ENCODE measurements at places on chromosomes 7 and 10.

GRCh38 chr7:151087245-151088018, 1.2 kb downstream of the AGAP3 start:
- peak; percentile 78 for DNase-seq

DNA sequence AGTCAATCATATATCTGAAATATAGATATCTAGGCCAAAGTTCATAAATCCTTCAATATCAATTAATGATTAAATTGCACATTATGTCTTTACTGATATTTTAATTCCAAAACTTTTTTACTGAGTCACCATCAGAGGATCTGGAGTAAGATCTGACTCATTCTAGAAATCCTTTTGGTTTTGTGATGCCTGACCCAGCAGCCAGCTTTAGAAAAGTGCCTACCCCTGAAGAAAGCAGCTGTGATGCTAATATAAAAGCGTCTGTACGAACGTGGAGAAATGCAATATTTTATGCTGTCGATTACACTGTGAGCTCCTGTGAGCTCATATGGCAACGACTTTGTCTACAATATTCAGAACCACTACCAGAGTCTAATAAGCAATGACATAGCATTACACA, 142.5 kb upstream of the LRRTM3 start:
- DNase-seq, result no peak

- DNase-seq, result peak; percentile 31
Measured at GRCh38 chr7:45890902-45891461, 2.7 kb downstream of the IGFBP1 start.

DNA sequence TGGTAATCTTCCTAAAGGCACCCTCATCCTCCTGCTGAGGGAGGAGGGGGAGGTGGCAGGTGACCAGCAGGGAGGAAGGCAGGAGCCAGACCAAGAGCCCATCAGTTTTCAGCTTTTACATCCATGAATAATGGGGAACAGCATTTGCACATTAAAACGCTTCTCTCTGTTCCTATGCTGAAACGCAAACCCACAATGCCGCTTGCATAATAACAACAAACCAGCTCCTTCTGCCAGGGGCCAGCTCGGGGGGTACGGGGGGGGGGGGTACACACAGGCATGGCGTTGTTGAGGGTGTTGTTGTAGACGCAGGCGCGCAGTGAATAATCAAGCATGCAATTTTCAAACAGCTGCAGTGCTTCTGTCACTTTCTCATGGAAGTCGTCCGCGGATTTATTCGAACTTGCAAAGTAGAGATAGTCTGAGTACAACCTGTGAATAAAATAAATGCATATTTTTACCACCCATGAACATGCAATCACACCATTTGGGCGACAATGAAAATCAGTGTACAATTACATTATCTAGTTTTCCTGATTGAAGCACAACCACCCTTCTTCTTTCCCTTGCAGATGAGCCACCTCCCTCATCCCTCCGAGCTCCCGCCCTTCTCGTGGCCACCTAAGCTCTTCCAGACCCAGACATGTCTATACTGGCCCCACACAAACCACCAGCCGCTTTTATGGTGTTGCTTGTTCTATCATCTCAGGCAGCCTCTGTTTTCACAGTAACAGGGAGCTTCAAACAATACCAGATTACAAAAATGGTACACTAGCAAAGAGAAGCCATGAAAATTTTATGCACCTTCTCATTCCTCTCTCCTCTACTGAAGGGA, 72.2 kb downstream of the CHST15 start:
- no peak for DNase-seq

GRCh38 chr7:12821746-12822145, 134.3 kb downstream of the ARL4A start:
- DNase-seq, result no peak

DNA sequence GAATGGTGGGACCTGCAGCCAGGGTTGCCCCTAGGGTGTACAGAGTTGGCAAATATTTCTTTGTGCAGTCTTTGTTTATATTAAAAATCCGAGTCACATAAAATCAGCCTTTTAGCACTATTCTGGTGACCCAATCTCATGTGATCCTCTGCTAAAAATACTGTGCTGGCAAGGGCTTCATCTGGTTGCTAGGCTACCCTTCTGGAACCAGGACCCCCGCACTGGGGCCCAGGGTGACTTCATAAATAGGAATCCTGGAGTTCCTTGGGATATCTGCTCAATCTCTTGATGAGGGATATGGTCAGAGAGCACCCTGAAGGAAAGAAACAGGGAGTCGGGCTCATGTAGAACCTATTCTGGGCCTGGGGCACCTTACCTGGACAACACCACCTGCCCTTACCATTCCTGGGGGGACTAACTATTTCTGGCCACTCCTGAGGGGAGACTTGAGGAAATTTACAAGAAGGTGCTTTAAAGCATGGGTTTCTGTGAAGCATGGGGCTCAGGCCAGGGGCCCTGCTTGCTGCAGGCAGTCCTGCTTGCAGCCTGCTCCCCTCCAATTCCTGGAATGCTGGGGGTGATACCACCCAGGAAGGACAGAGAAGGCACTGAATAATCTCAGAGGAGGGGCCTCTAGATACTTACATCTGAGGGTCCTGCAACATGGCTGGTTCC, 44.7 kb downstream of the SH2D4B start:
- no peak for DNase-seq

- DNase-seq, result peak; percentile 91
Measured at GRCh38 chr7:116671681-116672595, at the start of gene MET. MET (plus strand) TSS chr7:116672196; CDS start chr7:116699085, 26,889 bp downstream.

GRCh38 chr7:98836811-98837629, 32.8 kb downstream of the TMEM130 start:
- DNase-seq, result peak; percentile 10

DNA sequence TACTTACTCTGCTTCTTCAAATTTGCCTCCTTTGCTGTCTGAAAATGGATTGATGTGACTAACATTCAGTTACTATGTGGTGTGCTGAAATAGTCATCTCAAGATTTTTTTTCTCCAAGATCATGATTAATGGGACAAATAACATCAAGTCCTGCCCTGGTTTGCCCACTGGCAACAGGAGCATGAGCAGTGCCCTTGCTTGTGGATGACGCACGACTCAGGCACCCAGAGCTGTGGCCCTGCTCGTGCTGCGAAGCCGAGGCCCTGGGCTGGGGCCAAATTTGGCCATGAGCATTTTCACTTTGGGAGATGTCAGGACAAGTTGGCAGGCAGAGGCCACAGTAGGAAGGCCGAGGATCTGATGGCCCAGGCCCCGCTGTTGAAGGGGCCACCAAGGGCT, 239.8 kb upstream of the IGFBP3 start:
- no peak for DNase-seq

DNA sequence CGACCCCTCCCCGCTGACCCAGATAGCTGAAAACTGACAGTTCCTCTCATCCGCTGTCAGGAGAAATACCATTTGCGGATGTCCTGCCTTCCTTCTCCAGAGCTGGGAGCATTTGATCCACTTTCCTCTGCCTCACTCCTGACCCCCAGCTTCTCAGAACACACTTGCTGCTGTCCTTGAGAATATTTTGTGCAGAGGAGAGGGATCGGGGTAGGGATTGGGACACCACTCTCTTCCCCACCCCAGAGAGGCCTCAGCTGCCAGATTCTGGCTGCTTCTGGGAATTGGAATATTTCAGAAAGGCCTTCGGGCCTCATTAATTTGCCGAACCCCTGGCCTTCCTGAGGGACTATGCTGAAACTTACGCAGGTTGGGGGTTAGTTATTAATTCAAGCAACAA, 97.0 kb downstream of the C10orf105 start:
- no peak for DNase-seq

DNA sequence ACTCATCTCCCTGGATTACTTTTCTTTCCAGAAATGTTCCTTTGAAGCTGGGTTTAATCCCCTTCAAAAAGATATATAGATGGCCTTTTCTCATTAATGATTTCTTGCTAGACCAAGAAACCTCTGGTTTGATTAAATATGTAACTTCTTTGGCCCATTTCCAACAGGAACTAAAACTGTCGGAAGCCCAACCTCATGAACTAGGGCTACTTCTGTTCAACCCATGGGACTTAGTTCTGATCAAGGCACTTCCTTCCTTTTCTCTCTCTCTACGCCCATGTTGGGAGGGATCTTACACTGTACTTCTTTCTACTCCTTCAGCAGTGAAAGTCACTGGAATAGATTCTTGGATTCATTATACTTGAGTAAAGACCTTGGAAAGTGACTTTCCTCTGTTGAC, 83.6 kb downstream of the TMEM106B start:
- no peak for DNase-seq

GRCh38 chr10:29746080-29746797, 111.5 kb upstream of the SVIL start:
- DNase-seq, result no peak

GRCh38 chr10:4867109-4867519, 41.1 kb downstream of the AKR1E2 start:
- DNase-seq, result no peak

DNA sequence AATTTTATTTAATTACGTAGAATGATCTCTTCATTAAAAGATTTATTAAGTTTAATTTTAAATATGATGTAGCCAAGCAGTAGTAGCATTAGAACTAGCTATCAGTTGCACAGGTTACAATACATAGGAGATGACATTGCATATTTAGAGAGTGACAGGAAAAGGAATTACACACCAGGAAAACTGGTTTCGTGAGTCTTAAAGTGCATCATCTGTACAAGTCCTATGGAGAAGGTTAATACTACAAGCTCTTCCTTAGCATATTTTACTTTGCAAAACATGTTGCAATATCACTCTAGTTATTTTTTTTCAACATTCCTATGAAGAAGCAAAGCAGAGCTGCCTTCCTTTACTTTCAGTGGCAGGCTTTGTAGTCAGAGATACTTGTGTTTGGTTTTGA, 20.2 kb upstream of the SEM1 start:
- DNase-seq, result no peak

DNA sequence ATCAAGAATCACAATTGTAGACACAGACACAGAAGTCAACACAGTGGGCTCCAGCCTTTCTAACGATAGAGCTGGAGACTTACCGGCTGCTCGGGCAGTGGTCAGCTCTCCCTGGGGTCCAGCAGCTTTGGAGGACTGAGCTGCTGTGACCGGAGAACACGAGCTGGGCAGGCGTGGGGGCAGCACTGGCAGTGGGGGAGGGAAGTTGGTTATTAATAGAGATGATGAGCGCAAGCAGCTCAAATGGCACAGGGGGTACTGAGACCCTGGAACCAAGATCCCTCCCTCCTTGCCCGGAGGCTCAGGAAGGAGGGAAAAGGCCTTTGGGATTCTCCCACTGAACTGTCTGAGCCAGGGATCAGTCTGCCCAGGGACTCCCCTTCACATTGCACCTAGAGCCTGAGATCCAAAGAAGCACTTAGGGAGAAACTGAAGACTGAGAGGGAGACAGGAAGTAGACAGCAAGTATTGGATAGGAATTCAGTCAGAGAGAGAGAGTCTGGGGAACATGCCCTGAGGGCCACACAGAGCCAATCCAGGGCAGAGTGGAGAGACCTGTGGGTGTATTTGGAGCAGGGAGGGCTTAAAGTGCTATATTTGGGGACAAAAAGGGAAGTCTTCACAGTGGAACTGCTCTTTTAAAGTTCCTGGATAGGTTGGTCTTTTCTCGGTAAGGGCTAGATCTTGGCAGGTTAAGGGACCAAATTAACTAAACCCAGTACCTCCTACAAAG, at the start of gene MYOZ1:
TSS of gene MYOZ1 (minus strand) at position 147 of the 733 bp plus-strand sequence. CDS start 1,457 bp downstream, outside the sequence.
- DNase-seq, result no peak

GRCh38 chr7:3092468-3092867, 48.8 kb upstream of the CARD11 start:
- DNase-seq, result peak; percentile 32

- DNase-seq, result no peak
Measured at GRCh38 chr7:138074540-138074939, 1.7 kb upstream of the AKR1D1 start.

DNA sequence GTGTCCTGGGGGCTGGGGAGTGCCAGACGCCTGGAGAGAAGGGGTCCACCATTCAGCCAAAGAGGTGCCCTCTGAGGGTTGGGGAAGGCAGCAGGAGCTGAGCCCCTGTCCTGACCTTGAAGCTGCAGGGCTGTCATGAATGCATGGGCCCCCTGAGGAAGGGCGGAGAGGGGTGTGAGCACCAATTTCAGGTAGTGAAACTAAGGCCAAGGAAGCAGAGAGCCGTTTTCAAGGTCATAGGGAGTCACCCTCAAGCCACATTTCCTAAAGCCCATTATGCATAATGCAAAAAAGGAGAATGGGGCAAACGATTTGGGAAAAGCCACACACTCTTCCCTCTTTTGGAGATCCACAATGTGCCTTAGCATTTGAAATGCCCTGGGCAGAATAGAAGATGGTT, 37.2 kb downstream of the FIGNL1 start:
- no peak for DNase-seq

DNA sequence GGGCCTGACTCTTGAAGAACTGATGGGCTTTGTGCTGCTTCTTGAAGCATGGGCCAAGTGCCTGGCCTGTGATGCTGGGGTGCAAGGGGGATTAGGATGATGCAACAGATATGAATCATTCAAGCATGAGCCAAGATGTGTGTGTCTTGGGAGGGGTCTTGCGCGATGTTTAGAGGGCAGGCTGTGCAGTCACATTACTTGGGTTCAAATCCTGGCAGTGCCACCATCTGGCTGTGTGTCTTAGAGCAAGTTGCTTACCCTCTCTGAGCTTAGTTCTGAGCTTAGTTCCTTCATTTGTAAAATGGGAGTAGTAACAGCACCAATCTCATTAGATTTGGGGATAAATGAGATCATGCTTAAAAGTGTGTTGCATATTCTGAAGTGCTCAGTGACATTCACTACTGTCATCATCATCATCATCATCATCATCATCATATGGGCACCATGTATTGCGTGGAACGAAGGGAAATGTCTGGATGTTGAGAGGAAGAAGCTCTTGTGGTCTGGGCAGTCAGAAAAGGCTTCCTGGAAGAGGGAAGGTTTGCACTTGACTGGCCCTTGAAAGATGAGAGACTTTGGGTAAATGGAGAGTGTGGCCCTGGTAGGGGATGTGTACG, 9.3 kb downstream of the UNC5B start:
- DNase-seq, result no peak

GRCh38 chr10:49564461-49565009, 25.6 kb upstream of the ERCC6 start:
- DNase-seq, result no peak

GRCh38 chr7:69736126-69736810, 138.0 kb downstream of the AUTS2 start:
- no peak for DNase-seq

GRCh38 chr7:40502359-40502758, 367.6 kb downstream of the SUGCT start:
- no peak for DNase-seq

GRCh38 chr10:98224509-98224908, 43.5 kb downstream of the LOXL4 start:
- no peak for DNase-seq

DNA sequence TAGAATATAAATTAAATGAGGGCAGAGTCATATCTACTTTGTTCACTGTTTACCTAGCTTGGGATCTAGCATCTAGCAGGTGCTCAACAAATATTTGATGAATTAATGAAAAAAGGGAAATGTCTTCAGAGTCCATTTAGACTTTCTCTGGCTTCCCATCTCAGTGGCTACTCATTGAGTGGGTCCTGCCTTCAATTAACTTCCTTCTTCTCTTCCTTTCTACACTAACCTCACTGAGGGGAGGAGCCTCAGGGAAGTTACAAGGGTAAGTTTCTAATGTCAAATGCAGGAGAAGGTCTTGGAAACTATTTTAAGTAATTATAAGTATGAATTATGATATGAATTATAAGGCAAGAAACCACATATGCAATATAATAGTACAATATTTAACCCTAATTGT, 28.2 kb upstream of the MPP7 start:
- peak; percentile 8 for DNase-seq

Data from small intestine (tissue), 16 donors.